ENCODE measurements at places on chromosomes 4 and X.
A peak's percentile ranks its signal among the peaks of the same experiment; 100 is the strongest.

DNA sequence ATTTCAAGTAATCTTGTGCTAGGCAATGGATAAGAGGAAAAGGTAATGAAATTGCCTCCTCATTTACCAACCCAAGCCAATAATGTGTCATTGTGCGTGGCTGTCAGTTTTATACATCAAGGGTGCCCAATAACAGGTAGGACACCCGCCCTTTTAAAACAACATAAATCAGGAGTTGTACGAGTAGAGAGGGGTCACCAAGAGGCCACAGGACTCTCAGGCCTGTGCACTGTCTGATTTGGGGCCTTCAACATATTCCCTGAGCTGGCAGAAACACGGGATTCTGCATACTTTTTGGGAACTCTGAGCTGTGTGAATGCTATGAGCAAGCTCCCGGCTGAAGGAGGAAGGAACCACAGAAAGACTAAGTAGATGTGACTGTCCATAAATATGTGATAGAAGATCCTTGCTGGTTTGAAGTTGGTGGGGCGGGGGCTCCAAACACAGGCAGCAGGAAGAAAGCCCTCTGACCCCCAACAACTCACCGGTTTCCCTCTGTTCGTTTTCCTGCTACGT lies 82.7 kb upstream of the MAML3 start:
- H3K4me1 ChIP-seq: no peaks in the 10 kb centered on the region
- no peak overlapping the region for H3K4me3 ChIP-seq
- no peak overlapping the region for H3K27ac ChIP-seq
- DNase-seq: no peak
- no peaks in the 10 kb centered on the region for H3K36me3 ChIP-seq
- H3K27me3 ChIP-seq: no peaks in the 10 kb centered on the region

DNA sequence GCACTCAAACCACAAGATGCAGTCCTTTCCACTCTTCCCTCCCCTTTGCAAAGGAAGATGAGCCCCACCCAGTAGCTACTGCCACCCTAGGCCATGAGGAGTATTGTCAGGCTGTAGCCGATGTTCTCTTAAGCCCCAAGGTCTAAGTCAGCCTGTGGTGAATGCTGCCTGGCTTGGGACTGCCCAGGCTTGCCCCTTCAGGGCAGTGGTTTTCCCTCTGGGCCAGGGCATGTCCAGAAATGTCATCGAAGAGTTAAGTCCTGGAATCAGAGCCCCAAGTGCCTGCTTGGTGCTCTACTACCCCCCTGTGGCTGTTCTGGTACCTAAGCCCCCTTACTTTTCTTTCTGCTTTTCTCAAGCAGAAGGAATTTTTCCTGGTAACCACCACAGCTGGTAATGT lies 11.8 kb upstream of the PGK1 start:
- no peak overlapping the region for H3K27ac ChIP-seq
- no peak for DNase-seq
- no peaks in the 10 kb centered on the region for H3K4me1 ChIP-seq

DNA sequence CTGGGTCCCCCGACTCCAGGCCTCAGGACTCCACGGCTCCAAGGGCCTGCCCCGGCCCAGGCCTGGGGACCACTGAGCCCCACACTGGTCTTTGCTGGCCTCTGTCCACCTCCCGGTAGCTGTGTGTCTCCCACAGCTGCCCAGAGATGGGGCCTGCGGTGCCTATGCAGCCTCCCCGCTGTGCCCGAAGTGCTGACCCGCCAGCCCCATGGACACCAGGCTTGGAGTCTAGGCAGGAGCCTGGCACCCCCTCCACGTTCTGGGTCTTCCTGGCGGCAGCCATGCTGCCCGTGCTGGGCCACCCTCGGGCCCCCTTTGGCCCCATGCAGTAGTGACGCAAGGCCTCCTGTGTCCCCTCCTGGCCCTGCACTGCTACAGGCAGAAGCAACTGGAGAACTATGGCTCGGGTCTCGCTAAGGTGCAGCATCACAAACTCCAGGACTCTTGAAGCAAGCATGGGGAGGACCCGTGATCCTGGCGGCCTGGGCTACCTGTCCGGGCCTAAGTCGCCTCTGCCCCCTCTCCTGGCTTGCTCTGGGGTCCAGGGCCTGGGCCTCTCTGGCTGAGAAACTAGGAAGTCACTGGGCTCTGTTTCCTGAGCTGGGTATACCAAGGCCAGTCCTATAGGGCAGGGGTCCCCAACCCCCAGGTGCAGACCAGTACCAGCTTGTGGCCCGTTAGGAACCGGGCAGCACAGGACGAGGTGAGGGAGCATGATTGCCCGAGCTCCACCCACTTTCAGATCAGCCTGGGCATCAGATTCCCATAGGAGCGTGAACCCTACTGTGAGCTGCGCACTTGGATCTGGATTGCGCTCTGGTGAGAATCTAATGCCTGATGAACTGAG lies 917 bp downstream of the MYL5 start:
- H3K4me3 ChIP-seq: peak overlapping the region; percentile 47
- peak overlapping the region; percentile 99 for H3K27ac ChIP-seq
- no peaks in the 10 kb centered on the region for H3K27me3 ChIP-seq
- peaks cover 12% of the 10 kb centered on the region for H3K36me3 ChIP-seq

DNA sequence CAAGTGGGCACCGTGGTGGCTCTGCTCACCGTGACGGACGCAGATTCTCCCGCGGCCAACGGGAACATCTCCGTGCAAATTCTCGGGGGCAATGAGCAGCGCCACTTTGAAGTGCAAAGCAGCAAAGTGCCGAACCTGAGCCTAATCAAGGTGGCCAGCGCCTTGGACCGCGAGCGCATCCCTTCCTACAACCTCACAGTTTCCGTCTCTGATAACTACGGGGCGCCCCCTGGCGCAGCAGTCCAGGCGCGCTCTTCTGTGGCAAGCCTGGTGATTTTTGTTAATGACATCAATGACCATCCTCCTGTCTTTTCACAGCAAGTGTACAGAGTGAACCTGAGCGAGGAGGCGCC lies 2.7 kb downstream of the FAT4 start:
- H3K27ac ChIP-seq: no peak overlapping the region
- H3K4me1 ChIP-seq: peaks cover 17% of the 10 kb centered on the region
- no peak for DNase-seq
- H3K36me3 ChIP-seq: no peaks in the 10 kb centered on the region
- no peak overlapping the region for H3K4me3 ChIP-seq
- H3K27me3 ChIP-seq: peaks cover 4% of the 10 kb centered on the region

GRCh38 chr4:33160126-33160525 lies 2440.0 kb downstream of the PCDH7 start:
- no peaks in the 10 kb centered on the region for H3K4me1 ChIP-seq
- H3K4me3 ChIP-seq: no peak overlapping the region
- H3K27me3 ChIP-seq: no peaks in the 10 kb centered on the region
- H3K27ac ChIP-seq: no peak overlapping the region

DNA sequence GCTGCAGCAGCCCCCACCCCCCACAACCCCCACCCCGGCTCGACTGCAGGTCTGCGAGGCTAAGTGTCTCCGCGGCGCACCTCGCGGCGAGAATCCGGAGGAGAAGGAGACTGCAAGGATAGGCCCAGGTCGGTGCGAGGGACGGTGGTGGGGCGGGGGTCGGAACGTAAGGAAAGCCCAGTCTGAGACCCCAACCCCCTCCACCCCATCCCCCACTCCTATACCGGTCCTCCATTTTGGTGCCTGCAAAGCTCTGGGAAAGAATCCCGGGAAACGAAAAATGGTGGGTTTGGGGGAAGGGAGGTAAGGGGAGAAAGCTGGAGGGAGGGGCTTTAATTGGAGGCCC lies 614 bp downstream of the BEX3 start:
- DNase-seq: no peak
- H3K36me3 ChIP-seq: no peaks in the 10 kb centered on the region
- no peak overlapping the region for H3K27ac ChIP-seq
- H3K4me1 ChIP-seq: no peaks in the 10 kb centered on the region

- no peaks in the 10 kb centered on the region for H3K4me1 ChIP-seq
- DNase-seq: no peak
These were observed 238.1 kb upstream of the AGA start for GRCh38 chr4:177680308-177680707.

GRCh38 chr4:38785901-38786402 lies 3.2 kb upstream of the TLR10 start:
- no peaks in the 10 kb centered on the region for H3K36me3 ChIP-seq
- DNase-seq: no peak
- no peaks in the 10 kb centered on the region for H3K27me3 ChIP-seq

DNA sequence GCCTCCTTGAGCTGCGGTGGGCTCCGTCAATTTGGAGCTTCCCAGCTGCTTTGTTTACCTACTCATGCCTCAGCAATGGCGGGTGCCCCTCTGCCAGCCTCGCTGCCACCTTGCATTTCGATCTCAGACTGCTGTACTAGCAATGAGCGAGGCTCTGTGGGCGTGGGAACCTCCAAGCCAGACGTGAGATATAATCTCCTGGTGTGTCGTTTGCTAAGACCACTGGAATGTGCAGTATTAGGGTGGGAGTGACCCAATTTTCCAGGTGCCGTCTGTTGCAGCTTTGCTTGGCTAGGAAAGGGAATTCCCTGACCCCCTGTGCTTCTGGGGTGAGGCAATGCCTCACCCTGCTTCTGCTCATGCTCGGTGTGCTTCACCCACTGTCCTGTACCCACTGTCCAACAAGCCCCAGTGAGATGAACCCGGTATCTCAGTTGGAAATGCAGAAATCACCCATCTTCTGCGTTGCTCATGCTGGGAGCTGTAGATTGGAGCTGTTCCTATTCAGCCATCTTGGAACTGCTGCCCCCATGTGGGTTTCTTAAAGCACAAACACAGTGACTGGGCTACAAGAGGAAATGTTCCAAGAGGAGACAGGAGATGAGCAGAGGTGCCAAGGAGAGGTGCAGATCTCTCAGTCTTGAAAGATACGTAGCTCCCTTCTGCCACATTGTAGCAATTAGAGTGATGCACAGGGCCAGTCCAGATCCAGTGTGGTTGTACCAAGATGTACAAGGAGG lies 193.0 kb upstream of the IGFBP7 start:
- H3K4me1 ChIP-seq: no peaks in the 10 kb centered on the region
- H3K27ac ChIP-seq: no peak overlapping the region
- DNase-seq: no peak
- H3K4me3 ChIP-seq: no peak overlapping the region
- H3K27me3 ChIP-seq: no peaks in the 10 kb centered on the region

All from CD4-positive, alpha-beta memory T cell (primary cell).